ENCODE measurements at places on chromosomes 16 and 17.

DNA sequence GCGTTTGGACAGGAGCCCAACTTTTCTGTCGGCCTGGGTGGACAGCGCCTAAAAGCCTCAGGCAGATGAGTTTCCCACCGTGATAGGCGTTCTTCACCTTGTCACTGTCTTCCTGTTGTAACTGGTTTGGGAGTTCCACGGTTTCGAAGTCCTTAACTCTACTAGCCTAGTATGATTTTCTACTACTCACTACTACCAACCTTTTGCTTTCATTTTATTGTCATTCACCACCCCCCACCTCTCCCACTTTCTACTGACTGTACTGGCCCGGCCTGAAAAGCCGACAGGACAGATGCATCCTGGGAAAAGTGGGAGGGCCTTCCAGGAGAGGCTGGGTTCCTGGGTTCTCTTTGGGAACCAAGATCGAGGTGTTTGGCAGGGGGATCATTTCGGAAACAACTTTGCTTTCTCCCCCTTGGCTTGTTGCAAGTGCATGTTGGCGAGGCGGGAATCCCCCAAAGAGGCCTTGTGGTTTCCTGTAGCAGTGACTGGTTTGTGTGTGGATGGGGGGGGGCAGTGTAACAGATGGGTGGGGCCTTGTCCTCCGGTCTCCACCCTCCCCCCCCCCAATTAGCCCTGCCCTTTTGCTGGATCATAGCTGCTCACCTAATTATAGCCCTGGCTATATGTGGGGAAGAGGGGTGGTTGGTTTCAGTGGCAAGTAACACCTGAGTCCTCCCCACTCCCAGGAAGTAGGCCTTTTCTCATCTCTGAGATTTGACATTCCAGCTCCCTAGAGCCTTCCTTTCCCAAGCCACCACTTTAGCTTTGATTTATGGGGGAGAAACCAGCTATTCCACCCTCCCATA is 1.4 kb downstream of the EIF5A start:
- peak; percentile 62 for DNase-seq

GRCh38 chr16:82643936-82644630 is 17.3 kb downstream of the CDH13 start:
- no peak for DNase-seq

- no peak for DNase-seq
Measured at GRCh38 chr16:17947637-17948036, 388.9 kb downstream of the NPIPA8 start.

DNA sequence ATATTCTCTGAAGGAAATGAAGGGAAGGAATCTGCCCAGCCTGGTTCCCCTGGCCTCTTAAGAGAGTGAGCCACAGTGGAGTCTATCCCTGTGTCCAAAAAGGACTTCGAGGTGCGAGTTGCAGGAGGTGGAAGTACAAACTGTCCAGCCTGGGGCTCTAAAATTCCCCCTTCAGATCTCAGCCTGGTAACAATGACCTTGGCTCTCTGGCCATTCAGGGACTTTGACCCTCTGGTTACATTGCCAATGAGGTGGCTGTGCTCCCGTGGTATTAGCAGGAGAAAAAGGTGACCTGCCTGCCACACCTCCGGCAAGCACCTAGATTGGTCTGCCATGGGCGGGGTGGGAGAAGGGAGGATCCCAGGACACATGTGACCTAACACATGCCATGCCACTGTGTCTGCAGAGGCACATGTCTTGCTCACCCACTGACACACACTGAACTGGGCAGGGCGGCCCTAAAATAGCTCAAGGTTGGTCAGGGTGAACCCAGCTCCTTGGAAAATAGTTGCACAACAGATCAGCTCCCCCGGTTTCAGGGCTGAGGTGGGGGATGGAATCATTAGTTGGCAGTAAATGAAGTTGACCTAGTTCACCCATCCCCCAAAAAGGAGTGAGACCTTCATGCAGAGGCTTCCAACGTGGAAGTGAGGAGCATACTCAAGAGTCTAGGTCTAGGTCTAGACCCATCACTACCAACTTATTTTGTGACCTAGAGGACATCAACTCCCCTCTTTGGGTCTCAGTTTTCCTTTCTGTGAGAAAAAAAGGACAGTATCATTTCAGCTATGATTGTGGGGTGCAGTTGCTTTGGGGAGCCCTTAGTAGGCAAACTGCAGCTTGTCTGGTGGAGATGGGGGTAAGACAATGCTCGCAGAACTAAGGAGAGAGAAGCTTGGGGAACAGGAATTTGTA is 2.2 kb downstream of the NR1D1 start:
- no peak for DNase-seq

GRCh38 chr16:9415545-9415944 is 324.1 kb downstream of the HAPSTR1 start:
- DNase-seq, result no peak

DNA sequence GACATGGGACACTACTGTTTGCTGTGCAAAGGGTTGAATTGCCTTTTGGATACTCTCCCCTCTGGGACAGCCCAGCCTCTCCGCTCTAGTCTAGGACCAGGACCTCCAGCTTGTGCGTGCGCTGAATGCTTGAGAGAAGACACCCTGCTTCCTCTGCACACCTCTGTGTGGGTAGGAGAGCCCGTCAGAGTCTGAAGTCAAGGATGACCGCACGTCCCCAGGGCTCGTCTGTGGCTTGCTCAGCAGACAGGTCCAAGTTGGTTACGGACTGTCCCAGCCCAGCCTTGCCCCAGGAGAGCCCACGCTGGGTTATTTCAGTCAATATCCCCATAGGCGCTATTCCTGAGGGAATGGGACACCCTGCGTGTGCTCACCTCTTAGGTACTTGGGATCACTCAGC is 3.7 kb downstream of the C16orf89 start:
- DNase-seq, result no peak

GRCh38 chr17:77437017-77437416 is 296.2 kb downstream of the SEC14L1 start:
- DNase-seq, result no peak

DNA sequence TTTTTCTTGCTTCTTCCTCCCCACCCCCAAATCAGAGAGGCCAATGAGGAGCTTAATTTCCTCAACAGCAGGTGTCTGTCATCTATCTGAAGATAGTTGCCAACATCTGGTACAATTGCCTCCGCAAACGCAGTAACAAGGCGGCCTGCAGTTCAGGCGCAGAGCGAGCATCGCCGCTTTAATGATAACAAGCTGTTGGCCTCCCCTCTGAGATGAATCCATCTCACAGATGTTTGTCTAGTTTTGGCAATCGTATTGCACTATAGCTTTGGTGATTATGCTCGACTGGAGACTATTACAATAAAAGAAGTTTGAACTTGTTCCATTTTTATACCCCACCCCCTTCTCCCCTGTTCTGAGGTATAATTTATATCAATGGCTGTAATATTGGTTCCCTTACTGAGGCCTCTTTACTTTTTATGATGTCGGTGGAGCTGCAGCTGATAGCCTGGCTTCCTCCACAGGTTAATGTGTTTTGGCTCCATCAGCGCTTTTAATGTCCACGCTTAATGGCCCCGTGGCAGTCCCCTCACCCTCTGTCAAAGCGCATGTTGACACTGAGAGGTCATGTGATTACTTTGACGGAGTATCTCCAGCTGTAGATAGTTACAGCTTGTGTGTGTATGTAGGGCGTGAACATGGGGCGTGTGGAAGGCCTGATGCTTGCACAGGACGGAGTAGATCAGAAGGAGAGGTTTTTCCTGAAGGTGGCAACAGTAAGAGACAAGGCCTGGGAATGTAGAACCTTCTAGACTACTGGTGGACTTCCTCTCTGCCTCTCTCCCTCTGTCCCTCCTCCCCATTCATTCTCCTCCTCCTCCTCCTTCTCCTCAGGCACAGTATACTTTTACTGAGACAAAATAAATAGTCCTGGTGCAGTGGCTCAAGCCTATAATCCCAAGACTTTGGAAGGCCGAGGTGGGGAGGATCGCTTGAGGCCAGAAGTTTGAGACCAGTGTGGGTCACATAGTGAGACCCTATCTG is 164.7 kb downstream of the MSI2 start:
- DNase-seq, result no peak

- no peak for DNase-seq
Measured at GRCh38 chr16:85511938-85512807, 100.9 kb upstream of the GSE1 start.

DNA sequence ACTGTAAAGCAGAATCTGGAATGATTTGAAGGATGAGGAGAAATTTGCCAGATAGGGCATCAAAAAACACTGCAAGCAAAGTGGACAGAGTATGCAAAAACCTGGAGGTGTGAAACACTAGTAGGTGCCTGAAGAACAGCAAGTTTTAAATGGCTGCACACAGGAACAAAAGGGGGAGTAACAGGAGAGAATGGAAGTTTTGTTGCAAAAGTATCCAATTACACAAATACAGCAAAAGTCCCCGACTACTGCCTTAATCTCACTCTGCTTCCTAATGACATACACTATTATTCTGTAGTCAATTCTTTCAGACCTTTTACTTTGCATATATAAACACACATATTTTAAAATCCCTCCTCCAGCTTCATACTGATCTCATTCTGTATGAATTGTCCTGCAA is 1.5 kb downstream of the HEATR6 start:
- DNase-seq, result no peak

DNA sequence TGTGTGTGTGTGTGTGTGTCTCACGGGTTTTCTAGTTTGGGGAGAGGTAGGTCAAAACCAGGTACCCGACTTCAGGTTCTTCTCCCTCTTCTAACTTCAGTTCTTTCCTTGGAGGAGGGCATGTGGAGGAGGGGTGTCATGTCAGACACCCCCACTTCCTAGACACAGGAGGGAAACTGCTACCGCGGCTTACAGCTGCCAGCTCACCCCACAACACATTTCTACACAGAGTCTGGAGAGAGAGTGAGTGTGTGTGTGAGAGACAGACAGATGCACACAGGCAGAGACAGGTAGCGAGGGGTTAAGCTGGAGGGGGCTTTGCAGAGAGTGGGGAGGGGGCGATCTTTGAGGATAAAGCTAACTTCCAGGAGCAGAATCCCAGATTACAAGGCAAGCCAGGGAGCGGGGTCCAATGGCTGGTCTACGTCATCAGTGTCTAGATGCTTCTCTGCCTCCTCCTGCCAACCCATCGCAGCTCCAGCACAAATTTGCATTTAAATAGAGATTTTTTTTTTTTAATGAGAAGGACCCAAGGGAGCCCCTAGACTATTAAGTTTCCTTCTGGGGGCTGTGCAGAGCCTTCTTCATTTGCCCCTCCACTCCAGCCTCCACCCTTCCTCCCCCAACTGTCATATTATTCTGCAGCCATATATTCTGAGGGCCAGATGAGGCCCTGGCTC is 48.9 kb downstream of the MRM1 start:
- DNase-seq, result no peak

DNA sequence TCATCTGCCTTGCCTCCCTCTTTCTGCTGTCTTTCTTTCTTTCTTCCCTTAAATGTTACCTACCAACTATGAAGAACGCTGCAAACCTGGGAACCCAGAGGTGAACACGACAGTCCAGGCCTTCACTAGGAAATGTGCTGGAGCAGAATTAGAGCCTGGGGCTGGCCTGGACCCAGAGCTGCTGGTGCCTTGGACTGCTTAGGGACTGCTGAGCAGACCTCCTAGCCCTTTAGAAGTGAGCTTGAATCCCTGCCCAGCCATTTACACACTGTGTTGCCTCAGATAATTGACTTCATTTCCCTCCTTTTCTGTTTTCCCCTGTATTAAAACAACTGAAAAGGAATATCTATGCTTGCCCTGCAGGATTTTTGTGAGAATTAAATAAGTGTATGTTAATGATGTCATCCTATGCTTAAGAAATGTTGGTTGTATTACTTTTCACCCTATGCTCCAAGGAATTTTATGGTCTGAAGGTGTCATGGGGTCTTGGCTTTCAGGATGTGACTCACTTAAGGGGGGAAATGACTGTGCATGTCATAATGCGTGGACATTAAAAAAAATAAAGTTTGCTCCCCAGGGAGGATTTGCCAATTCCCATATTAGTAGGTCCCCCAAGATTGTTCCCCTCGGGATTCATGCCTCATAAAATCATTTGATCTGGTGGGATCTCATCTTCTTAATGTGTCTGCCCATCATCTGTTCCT is 11.5 kb downstream of the CDH13 start:
- no peak for DNase-seq

- no peak for DNase-seq
Measured at GRCh38 chr16:87297918-87298631, 19.1 kb downstream of the C16orf95 start.

DNA sequence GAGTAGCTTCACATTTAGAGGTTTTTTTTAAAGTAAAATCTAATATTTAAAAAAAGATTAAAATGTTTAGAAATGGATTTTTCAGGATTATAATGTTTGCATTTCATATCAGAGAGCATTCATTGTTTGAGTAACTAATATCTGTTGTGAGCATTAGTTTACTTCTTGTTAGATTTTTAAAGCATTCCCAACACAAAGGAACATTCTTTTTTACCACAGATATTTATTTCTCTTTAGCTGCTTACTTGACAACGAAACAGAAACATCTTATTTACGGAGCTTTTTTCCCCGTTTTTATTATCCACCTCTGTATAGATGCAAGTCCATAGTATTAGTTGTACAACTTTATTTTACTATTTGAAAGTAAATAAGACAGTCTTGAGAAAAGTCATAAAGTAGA is 53.0 kb downstream of the NFAT5 start:
- DNase-seq, result no peak

GRCh38 chr16:30585022-30585399 is 486 bp downstream of the ZNF785 start:
- no peak for DNase-seq

- DNase-seq, result no peak
Measured at GRCh38 chr16:14483819-14484385, 146.2 kb downstream of the PARN start.

DNA sequence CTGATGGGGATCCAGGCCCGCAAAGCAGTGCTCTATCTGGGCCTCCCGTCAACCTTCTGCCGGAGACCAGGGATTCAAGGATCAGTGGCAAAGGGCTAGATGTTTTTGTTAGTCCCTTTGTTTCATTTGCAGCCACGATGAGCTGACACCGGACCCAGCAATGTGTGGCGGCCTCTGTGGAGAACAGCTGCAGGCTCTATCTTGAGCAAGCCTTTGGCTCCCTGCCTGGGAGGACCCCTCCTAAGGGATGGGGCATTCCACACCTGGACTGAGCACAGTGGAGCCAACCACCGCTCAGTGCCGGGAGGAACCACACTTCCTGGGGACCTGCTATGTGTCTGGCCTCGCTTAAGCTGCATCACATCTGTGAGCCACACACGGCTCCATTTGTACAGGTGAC is 215.8 kb downstream of the RBFOX3 start:
- no peak for DNase-seq

- no peak for DNase-seq
Measured at GRCh38 chr17:79023886-79024771, at the start of gene C1QTNF1. Gene C1QTNF1, plus strand, starts transcription at chr17:79024169. Its CDS starts 19,800 bp downstream, at chr17:79043969.
